Kidney capillary endothelial cell (primary cell): ENCODE measurements at places on chromosomes 7 and 10.

DNA sequence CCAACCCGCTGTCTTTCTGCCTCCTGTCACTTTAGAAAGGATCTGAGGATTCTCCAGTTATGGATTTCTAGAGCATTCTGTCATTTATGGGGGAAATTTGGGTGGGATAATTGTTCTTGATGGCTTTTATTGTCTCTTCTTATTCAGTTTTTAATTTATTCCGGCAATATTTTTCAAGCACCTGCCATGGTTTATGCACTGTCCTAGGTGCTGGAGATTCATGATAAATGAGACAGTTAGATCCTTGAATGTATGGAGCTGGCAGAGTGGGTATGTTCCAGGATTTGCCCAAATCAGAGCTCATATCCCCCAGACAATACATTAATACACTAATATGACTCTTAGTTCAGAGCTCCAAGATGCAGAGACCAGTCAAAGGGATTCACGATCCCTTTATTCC, 146.8 kb upstream of the PRKCQ start:
- DNase-seq, result no peak

GRCh38 chr10:60288256-60288655, 101.4 kb downstream of the ANK3 start:
- DNase-seq, result no peak

DNA sequence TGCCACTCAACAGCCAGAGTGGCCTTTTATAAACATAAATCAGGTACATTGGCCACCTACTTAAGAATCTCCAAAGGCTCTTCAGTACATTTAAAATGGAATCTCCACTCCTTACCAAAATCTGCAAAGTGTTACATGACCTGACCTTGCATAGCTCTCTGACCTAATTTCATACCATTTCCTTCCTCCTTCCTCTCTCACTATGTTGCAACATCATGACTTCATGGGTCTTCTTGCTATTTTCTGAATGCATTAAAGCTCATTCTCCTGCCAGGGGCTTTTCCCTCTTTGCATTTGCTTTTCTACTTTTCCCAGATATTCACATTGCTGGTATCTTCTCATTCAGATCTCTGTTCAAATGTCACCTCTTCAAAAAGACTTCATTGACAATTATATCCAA, 22.1 kb upstream of the PPP1R17 start:
- no peak for DNase-seq

DNA sequence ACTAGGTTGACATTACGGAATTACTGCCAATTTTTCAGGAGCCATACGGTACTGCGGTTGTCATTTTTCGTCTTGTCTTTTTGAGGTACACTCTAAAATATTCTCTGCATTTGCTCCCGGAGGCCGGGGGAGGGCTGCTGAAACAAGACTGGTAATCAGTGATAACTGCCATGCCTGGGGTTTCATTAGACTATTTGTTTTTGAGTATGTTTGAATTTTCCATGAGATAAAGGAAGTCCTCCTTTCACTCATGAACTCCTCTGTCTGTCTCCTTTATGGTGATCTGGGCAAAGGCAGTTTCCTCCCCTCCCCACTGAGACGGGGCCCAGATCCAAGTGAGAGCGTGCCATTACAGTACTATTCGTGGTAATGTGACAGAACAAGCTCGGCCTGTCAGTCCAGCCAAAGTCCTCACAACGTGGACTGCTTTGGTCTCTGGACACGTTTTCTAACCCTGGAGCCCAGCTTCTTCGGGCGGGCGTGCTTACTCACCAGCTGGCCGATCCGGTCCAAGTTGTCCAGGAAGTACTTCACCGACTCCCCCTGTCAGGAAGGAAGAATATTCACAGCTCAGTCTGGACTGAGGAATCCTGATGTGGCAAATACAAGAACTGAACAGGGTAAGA, 45.1 kb downstream of the AMZ1 start:
- DNase-seq, result peak; percentile 94

- DNase-seq, result no peak
Observed at GRCh38 chr7:4235596-4235995, 446.5 kb upstream of the FOXK1 start.

GRCh38 chr7:47326220-47326619, 255.7 kb downstream of the TNS3 start:
- DNase-seq, result peak; percentile 72

GRCh38 chr10:129740532-129741279, 223.4 kb downstream of the EBF3 start:
- DNase-seq, result no peak

- DNase-seq, result no peak
Observed at GRCh38 chr7:41540601-41541000, 162.3 kb downstream of the INHBA start.

- no peak for DNase-seq
Observed at GRCh38 chr7:7704867-7705266, 13.5 kb downstream of the RPA3 start.

DNA sequence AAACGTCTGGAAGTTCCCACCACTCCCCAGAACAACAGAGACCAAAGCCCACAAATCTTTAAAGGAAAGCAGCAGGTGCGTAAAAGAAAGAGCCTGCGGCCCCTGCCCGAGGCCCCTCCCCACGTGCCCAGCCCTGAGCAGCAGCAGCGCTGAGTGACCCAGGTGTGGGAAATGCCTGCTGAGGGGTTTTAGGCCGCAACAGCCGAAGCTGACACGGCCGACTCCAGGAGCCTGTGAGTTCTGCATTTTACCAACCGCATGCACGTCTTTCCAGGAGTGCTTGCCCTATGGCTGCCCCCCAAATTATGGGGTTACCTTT, 1.6 kb upstream of the KNDC1 start:
- no peak for DNase-seq

GRCh38 chr7:34457329-34457728, 200.7 kb upstream of the NPSR1 start:
- no peak for DNase-seq

DNA sequence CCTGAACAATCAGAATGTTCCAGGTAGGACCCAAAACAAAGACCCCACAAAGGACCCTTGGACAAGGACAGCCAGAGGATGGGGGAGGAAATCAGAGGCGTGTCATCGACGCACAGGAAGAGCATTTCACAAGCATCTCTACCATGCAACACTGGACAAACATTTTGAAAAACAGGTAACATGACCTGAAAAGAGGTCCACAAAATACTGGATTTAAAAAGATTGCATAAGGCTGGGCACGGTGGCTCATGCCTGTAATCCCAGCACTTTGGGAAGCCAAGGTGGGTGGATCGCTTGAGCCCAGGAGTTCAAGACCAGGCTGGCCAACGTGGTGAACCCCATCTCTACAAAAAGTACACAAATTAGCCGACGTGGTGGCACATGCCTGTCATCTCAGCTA, 60.5 kb upstream of the RNF32 start:
- no peak for DNase-seq

GRCh38 chr7:85587785-85588184, 400.9 kb upstream of the SEMA3D start:
- no peak for DNase-seq

GRCh38 chr10:13593535-13593934, 6.8 kb downstream of the PRPF18 start:
- DNase-seq, result no peak

DNA sequence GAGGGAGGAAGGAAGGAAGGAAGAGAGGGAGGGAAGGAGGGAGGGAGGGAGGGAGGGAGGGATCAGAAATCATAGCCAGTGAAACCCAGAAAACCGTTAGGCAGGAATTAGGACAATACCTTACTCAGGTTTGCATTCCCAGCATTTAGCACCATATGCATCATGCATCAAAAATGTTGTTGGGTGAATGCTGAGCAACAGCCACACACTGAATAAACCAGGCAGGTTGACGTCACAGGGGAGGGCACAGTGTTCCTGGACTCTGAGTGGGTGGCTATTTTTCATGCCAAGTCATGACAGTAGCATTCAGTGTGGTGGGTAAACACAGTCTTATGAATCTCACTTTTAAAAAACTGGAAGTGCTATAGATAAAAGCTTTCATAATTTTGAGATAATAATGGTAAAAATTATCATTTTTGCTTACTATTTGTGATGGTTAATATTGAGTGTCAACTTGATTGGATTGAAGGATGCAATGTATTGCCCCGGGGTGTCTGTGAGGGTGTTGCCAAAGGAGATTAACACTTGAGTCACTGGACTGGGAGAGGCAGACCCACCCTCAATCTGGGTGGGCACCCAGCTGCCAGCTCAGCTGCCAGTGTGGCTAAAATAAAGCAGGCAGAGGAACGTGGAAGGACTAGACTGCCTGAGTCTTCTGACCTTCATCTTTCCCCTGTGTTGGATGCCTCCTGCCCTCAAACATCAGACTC, 199.1 kb upstream of the PRKCQ start:
- DNase-seq, result no peak

- no peak for DNase-seq
Observed at GRCh38 chr7:149873970-149874643, 338 bp downstream of the ATP6V0E2 start.

DNA sequence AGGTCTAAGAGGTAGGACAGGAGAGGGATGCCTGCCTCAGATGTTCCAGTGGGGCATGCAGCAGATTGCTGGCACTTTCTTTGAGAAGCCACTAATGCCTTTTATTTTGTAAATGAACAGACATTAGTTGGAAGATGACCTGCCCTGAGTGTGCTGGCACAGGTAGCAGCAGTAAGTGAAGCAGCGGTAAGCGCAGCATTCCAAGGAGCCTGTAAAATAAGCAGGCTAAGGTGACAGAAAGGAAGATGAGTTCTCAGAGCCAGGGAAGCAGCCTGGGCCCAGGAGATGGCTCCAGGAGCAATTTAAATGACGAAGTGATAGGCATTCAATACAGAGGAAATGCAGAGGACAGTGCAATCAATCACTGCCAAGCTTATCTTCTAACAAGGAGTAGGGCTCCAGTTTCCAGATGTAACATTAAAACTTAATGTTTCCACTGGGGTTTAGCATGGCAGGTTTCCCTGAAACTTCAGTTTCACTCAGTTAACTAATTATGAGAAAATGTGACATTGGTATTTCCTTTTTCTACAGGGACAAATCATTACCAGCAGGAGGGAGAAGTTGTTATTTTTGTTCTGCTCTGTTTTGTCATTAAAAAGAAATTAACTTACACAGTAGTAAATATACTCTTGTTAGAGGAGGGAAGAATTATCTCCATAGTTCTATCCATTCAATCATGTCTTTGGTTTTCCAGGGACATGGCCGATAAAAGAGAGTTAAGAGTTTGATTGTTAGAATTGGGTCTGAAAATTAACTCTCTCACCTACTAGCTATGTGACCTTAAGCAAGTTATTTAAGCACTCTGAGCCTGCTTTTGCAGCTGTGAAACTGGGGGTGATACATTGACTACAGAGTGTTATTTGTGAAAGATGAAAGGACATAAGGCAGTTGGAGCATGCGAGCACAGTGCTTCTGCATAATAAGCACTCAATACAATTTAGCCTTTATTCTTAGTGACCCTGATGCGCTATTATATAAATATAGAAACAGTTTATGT, 96.6 kb upstream of the PTN start:
- no peak for DNase-seq

- no peak for DNase-seq
Observed at GRCh38 chr10:22251751-22252223, 34.0 kb upstream of the EBLN1 start.

DNA sequence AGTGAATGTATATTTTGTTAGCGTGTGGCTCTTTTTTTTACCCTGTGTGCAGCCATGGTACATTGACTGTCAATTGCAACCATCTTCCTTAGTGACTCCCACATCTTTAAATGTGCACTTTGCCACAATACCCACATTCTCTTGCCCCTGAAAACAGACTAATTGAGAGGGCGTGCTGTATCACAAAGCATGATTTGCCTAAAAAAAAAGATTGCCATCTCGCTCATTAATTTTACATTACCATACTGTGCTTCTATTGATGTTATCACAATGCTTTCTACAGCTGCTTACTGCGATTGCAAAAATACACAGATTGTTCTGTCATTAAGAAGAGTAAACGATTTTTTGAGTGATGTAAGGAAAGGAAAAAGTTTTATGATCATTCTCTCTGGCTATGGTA, 613.1 kb upstream of the NRP1 start:
- DNase-seq, result no peak

DNA sequence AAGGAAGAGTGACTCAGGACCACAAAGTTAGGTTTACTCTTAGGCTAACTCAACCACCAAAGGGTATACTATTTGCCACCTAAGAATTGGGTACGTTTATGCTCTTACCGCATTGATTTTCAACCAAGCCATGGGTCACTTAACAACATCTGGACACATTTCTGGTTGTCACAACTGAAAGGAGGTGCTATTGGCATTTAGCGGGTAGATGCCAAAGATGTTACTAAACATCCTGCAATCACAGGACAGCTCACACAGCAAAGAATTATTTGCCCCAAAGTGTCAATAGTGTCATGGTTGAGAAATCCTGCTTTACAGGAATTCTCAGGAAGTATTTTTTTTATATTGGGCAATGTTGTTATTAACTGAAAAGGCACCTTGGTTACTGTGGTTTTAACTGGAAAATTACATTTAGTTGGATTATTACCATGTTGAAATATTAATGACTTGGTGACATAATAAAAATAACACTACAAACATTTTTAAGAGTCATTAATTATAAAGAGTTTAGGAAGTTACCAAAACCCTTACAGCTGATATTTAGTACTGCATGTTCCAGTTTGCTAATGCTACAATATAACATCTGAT, 185.0 kb upstream of the TMEM196 start:
- no peak for DNase-seq

GRCh38 chr10:80516506-80517075, 21.1 kb upstream of the SH2D4B start:
- DNase-seq, result no peak

- DNase-seq, result no peak
Observed at GRCh38 chr10:71753091-71753959, 20.0 kb downstream of the VSIR start.

- DNase-seq, result no peak
Observed at GRCh38 chr7:104650991-104651640, 322.7 kb downstream of the LHFPL3 start.

- DNase-seq, result peak; percentile 16
Observed at GRCh38 chr10:103542764-103543616, 49.5 kb downstream of the NEURL1 start.

DNA sequence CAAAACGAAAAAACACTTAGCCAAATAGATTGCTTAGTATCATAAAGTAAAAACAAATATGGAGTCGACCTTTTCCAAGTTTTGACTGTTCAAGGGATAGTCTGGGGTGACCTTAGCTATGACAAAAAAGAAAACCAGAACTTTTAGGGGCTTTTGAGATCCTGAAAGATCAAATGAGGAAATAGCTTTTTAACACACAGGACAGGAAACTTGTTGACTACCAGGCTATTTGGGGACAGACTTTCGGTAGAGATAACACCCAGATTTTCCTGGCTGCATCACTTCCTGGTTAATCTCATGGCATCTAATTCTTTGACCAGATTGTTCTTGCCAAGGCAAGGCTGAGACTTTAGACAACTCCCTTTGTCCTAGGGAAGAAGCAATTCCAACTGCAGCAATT, 34.5 kb upstream of the EGR2 start:
- no peak for DNase-seq

DNA sequence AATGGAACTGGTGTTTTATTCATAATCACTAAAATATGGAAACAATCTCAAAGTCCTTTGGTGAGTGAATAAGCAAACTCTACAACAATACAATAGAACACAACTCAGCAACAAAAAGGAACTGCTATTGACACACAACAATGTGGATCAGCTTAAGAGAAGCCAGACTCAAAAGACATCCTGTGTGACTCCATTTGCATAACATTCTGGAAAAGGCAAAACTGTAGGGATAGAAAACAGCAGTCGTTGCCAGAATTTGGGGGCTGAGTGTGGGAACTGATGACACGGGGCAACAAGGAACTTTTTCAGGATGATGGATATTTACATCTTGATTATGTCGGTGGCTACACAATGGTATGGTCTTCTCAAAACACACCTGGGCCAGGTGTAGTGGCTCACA, 32.4 kb upstream of the SVIL start:
- peak; percentile 38 for DNase-seq
